T-cell (primary cell): ENCODE measurements at places on chromosomes 11 and 22.

GRCh38 chr22:36331912-36332622 lies 55.7 kb downstream of the MYH9 start:
- peak; percentile 62 for DNase-seq

- no peak for DNase-seq
Observed at GRCh38 chr11:113477321-113477720, 2.1 kb upstream of the DRD2 start.

DNA sequence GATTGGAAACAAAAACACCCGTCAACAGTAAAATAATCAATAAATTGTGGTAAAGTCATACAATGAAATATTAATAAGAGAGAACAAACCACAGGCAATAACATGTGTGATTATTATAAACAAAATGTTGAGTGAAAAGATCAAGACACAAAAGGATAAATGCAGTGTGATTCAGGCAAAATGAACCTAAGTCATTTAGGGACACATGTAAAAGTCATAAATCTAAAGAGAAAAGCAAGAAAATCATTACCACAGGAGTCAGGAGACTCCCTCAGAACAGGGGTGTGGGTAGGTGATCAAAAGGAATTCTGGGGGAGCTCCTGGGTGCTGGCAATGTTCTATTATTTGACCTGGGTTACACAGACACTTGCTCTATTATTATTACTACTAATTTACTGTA lies 47.9 kb upstream of the PPP2R1B start:
- DNase-seq, result no peak

GRCh38 chr11:132258875-132259274 lies 888.5 kb downstream of the NTM start:
- DNase-seq, result no peak

GRCh38 chr11:61056571-61056970 lies 45.7 kb upstream of the CD5 start:
- DNase-seq, result no peak

- DNase-seq, result no peak
Observed at GRCh38 chr11:106468086-106468485, 390.6 kb downstream of the AASDHPPT start.

DNA sequence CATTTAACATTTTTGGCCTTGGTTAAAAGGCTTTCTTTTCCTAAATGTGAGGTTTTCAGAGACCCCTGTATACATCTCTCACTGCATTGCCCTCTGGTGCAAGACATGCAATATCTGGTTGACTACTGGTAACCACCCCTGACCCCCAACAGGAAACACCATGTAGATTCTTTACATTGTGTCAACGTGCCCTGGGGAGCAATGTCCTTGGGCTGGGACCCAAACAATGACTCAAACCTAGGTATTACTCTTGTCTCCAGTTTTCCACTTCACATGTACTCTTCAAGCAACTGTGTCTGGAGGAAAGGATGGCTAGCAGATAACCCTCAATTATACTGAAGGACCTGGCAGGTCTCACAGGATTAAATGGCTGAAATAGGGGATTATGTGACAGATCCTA lies 1.1 kb upstream of the GPR83 start:
- no peak for DNase-seq

DNA sequence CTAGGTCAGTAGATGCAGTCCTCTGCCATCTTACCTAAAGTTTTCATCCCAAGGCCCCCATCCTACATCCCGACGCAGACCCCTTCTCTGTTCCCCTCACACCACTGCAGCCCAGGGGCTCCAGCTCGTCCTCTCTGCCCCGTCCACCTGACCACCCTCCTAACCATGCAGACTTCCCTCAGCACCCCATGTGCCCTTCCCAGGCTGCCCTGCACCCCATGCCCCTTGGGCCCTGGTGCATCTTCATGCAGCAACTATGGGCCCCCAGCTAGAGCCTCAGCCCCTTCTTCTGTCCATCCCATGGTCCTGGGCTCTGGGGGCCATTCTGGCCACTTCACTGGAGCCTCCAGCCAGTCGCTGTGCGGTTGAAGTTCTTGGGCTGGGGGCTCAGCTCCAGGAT lies 2.9 kb downstream of the PRR33 start:
- no peak for DNase-seq
